Fibroblast of lung (primary cell): ENCODE measurements at places on chromosomes 4 and X.

GRCh38 chr4:177235026-177235425 is 74.6 kb upstream of the NEIL3 start:
- DNase-seq = peak; percentile 94

GRCh38 chrX:129566073-129566472 is 26.0 kb downstream of the OCRL start:
- peak; percentile 77 for DNase-seq

DNA sequence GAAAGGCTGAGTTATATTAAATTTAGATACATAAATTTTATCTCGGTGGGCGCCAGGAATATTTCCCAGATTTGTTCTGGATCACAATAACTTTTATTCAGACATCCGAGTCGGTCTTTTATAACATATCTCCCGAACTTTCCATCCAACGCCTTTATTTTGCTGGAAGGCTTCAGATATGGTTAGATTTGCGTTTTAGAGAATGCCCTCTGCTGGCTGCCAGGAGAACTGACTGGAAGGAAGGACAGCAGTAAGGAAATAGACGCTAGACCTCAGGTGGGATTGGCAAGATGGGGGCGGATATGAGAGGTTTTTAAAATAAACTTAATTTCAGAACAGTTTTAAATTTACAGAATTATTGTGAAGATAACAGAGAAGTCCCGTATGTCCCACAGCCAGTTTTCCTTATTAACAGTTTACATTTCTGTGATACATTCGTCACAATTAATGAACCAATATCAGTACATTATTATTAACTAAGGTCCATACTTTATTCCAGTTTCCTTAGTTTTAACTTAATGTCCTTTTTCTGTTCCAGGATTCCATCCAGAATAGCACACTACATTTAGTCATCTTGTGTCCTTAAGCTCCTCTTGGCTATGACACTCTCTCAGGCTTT is 4.6 kb upstream of the KANTR start:
- DNase-seq = peak; percentile 58

DNA sequence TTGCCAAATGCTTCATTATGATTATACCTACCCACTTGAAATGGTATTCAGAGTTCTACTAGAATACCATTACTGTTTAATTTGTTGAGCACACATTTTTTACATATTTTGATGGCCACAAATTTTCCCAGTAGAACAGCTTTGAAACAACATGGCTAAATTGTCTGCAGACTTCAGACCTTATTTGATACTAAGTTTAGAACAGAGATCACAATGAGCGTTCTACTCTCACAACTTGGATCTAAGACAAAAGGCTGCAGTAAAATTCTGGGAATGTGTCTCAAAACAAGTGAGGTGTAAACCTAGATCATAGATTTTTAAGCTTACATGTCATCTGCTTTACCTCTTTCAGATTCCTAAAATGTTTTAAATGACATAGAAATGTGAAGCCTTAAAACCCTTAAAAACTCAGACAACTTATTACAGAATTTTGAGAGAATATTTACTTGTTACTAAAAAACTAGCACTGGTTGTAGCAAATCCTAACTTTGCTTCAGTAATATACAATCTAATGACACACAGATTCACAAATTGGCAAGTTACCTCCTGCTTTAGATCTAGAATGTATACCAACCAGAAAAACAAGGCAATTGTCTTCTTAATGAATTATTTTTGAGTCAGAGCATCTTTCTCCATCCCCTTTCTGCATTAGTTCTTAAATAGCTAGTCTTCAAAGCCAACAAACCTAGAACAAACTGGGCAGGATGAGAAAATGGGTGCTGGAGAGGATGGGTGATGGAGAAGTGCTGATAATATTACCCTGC is 243.3 kb downstream of the SLC7A11 start:
- peak; percentile 93 for DNase-seq

GRCh38 chrX:68292471-68292870 is 140.8 kb downstream of the OPHN1 start:
- DNase-seq = no peak

GRCh38 chr4:56613101-56613862 is 67.8 kb downstream of the HOPX start:
- DNase-seq = peak; percentile 61

- DNase-seq = peak; percentile 96
Measured at GRCh38 chr4:176794151-176794550, 1.4 kb upstream of the VEGFC start.

DNA sequence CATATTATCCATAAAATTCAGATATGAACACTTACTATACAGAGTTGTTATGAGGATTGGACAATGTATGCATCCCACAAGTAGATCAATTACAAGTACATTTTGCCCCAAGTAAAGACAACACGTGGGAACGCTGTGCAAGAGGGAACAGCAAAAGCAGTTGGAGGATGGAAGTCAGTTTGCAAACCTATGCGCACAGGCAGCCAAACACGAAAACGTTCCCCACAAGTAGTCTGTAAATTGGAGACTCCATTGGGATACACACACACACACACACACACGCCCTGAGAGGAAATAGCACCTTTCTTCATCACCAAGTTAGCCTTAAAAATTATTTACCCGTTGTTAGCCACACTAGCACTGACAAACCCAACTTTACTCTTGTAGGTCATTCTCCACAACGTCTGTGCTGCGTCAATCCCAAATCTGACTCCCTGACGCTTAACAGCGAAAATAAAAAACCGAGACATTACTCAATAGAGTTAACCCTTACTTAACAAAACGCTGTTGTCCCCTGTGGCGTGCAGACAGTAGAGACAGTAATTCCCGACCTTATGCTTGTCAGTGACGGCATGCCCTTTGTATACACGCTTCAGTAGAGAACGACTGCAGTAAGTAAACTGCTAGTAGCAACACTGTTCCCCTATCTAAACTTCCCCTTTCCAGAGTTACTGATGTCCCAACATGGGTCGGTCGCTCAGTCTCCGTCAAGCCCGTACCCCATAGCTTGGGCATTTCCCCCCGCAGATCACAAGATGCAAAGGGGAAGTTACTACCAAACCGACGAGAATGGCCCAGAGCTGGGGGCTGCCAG is 730 bp downstream of the MANBA start:
- DNase-seq = peak; percentile 62

DNA sequence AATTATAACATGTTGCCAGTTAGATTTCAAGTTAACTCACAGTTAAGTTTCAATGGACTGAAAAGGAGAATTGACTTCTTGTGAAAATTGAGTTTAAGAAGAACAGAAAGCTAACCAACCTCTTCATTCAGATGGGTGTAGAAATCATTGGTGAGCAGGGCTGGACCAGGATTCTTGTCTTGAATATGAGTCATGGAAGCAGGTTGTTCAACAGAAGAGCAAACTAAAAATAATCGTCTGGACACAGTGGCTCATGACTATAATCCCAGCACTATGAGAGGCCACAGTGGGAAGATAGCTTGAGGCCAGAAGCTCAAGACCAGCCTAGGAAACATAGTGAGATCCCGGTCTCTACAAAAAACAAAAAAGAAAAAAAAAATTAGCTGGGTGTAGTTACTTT is 98.2 kb downstream of the ARSJ start:
- DNase-seq = peak; percentile 56

DNA sequence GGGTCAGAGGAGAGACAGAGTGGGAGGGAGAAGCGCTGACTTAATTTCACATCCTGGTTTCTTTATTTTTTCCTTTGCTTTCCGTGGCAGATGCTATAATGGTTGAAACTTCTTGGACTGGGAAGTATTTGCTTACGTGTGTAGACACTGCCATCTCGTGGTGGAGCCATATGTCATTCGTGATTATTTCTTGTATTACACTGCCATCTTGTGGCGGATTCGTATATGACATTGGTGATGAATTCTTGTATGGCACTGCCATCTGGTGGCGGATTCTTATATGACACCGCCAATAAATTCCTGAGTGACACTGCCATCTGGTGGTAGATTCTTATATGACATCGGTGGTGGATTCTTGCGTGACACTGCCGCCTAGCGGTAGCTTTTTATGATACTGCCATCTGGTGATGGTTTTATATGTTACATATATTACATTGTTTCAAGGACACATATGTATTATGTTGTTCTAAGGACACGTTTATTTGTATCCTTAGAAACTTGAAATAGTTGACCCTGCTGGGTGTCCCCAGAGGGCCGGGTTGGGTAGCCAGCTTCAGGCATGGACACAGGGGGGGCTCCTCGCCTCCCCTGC is 37.3 kb upstream of the CLCN4 start:
- DNase-seq = peak; percentile 91

GRCh38 chrX:19557822-19558221 is 42.5 kb upstream of the MAP3K15 start:
- peak; percentile 60 for DNase-seq

DNA sequence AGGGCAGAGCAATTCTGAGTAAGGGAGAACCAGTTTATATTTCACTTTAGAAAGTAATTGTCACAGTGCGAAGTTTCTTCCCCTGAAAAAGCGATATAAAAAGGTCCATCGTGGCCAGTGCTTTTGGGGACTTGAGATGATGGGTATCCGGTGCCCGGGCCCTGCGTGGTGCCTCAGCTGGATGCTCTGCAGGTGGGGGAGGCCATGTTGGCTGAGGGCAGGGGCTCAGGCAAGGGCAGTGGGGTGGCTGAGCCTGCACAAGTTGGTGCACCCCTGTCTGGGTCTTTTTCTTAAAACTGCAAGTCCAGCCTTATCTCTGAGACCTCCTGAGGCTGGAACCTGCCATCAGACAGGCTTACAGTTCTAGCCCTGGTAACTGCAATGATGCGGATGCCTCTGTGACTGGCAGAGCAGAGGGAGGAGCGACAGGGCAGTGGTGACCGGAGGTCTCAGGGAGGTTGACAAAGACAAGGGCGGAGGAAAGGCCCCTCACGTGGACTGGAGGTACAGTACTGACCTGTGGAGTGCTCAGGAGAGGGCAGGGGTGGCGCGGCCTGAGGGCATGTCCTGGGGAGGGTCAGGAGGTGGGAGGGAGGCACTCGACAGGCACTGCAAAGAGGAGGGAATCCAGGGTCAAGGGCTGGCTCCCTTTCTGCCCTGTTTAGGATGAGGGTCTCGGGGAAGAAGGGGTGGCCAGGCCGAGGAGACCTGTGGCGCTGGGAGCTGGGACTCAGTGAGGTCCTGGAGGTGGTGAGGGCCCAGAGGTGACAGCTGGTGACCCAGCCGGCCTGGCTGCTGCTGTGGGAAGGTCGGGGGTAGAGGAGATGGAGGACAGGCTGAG is 1.8 kb downstream of the RGS12 start:
- no peak for DNase-seq
